ENCODE measurements at places on chromosomes 13 and 19.

- no peak for DNase-seq
Observed at GRCh38 chr13:79805317-79805716, 324.4 kb downstream of the NDFIP2 start.

- no peak for DNase-seq
Observed at GRCh38 chr19:57559008-57559403, 657 bp downstream of the ZNF550 start.

DNA sequence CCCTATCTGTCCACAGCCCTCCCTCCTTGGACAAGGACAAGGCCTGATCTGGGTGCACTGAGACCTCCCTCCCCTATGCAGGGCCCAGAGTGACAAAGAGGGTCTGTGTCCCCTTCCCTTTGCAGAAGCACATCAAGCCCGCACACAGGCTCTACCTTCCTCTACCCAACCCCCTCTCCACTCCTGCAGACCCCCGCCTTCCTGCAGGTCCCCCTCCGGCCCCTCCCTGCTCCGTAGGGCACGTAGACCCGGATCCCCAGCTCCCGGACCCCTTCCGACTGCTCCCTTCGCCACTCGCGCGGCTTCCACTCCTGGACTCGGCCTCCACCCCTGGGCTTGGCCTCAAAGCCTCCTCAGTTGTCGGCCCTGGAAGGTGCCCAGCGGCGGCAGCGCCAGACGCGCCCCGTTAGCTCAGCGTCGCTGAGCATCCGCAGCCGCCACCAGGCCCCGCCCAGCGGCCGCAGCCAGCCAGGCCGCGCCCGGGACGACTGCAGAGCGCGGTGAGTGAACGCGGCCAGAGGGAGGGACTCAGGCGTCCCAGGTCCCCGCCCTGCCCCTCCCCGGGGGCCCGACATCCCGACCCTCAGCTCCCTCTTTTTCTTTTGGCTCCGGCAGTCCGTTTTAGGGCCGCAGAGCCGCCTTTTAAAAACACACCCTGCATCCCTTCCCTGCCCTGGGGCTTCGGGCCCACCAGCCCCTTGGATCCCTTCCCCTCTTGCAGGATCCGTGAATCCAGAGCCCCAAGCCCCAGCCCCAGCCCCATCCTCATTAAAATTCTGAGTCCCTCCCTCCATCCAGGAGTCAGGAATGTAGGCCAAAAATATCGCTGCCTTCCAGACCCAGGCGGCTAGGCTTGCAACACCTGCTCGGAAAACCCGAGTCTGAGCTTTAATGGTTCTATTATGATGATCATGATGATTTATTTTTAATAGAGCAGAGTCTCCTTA lies 1.5 kb upstream of the MYADM start:
- peak; percentile 43 for DNase-seq

GRCh38 chr13:30423891-30424290 lies 1.6 kb downstream of the UBE2L5 start:
- DNase-seq, result no peak

DNA sequence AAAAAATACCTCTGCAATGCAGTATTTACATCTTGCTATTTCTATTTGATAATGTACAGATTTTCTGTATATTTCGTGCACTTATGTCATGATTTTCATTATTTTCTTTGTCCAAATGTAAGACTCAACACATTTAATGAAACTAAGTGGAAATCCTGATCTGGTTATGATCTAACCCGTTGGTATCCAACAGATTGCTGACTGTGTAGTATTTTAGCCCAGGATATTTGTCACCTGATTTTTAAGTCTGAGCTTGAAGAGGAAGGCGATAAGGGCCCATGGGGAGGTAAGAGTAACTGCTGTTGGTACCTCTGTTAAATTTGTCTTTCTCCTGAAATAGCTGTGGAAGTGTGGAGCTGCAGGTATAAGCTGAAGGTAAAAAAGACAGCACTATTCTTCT lies 45.3 kb downstream of the WASF3 start:
- no peak for DNase-seq

- no peak for DNase-seq
Observed at GRCh38 chr13:26522571-26522970, 34.9 kb upstream of the WASF3 start.

GRCh38 chr19:23554548-23554947 lies 132.5 kb downstream of the ZNF675 start:
- no peak for DNase-seq

- DNase-seq, result no peak
Observed at GRCh38 chr19:35251456-35251855, 2.7 kb downstream of the LSR start.

DNA sequence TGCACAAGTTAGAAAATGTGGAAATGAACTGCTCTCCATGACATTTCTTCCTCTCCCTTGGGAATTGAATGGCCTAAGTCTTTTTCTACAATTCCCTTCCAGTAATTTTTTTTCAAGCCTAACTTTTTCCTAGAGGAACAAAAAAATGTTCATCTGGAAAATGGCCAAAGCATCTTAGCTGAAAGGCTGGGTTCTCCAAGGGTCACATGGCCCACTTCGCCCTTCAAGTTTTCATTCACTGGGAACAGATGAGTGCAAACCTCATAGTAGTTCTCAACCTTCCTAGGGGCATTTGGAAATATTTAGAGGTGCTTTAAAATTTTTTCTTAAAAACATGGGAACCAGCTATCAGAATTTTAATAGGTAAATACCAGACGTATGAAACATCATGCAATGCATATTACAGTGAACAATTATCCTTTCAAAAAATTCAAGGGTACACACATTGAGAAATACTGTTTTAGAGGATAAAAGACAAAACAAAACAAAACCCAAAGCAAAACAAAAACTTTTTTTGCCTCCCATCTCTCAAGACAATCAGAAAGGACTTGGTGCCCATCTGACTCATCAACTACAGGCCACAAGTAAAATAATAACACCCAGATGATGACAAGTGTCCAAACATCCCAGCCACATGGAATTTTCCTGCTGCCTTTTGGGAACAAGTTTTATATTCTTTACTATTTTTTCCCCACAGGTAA lies 208.8 kb downstream of the SLITRK6 start:
- no peak for DNase-seq

GRCh38 chr13:37417060-37417441 lies 181.5 kb downstream of the POSTN start:
- no peak for DNase-seq

DNA sequence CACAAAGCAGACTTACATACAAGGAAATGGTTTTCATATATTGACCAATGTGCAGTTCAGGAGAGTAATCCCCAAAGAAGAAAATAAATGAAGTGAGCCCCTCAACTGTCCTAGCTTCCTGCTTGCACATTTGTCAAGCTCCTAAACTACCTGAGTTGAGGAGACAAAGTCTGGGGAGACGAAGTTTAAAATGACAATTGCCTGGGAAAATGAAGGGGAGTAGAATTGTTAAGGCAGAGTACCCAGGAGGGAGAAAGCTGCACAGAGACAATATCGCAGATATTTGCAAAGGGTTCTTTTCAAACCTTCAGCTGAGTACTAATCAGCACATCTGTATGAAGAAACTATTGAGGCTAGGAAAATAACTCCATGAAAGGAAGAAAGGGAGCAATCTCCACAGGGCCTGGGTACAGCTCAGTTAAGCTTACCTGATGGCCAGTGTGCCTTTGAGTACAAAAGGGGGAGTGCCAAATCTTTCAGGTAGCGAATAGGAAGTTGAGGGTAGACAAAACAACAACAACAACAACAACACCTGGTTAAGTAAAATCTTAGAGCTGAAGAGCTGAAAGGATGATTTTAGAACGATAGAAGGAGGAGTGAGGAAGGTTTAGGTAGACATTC lies 1700.1 kb upstream of the PRR20A start:
- no peak for DNase-seq

DNA sequence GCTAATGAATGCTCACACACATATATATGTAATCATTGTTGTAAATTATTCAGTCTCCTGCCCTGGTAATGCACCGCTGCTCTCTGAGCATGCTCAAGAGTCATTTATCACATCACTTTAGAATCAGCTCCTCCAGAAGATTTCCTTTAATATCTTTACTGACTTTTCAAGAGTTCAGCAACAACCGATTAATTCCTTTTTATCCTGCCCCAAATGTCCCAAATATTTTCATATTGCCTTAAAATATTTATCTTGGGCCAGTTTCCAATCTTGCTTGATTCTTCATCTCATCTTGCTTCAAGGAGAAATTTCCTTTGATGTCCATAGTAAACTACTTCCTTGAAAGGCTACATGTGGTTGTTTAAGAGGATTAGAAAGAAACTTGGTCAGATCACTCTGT lies 132.5 kb downstream of the NHLRC3 start:
- DNase-seq, result no peak

GRCh38 chr13:110478405-110479214 lies 82.9 kb downstream of the RAB20 start:
- no peak for DNase-seq

- DNase-seq, result no peak
Observed at GRCh38 chr19:8132858-8133458, 16.4 kb downstream of the FBN3 start.

- DNase-seq, result no peak
Observed at GRCh38 chr19:55390461-55390880, 4.7 kb downstream of the RPL28 start.

DNA sequence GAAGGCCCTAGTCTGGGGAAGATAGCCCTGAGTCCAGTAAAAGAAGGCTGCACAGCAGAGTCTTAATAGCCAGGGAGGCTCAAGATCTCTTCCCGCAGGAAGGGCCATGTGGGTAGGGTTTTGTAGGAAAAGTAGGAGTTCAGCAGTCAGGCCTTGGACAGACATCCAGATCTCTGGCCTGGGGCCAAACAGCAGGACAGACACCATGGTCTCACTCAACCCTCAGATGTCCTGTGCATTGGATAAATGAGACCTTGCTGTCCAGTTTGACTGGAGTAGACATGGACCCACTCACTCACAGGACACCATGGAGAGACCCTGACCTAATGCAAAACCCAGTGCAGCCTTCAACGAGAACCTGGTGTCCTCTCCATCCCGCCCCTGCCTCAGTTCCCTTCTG lies 3.9 kb downstream of the OCEL1 start:
- no peak for DNase-seq

DNA sequence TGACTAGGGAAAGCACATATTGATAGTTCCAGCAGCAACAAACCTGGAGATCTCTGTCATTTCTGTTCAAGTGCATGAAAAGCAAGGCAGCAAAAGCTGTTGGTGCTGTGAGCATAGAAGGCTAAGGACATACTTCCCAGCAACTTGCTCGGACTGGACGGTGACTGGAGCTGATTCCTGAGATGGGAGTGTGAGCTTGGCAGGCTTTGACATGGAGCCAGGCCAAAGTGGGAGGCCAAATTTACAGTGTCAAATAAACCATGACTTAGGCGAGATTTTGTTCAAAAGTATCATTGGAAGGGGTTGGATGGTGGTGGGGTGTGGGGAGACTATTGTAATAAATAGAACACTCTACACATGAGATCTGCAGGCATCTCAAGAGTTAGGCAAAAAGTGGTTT lies 5.9 kb upstream of the ARGLU1 start:
- no peak for DNase-seq

DNA sequence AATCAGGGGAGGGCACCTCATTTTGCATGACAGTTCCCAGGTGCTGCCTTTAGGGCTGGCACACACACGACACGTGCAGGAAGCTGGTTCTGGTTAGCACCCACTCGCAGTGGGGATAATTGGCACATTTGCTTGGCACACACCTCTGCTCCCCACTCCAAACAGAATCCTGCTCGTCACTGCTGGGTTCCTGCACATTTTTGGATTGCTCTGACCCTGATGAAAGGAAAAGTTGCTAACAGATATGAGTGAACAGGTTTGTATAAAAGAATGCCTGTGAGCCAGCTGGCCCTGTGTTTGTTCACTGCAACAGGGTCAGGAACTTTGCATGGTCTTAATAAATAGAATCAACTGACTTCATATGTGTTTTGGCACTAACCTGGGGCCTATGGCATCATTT lies 1500.4 kb downstream of the EFNB2 start:
- DNase-seq, result no peak

DNA sequence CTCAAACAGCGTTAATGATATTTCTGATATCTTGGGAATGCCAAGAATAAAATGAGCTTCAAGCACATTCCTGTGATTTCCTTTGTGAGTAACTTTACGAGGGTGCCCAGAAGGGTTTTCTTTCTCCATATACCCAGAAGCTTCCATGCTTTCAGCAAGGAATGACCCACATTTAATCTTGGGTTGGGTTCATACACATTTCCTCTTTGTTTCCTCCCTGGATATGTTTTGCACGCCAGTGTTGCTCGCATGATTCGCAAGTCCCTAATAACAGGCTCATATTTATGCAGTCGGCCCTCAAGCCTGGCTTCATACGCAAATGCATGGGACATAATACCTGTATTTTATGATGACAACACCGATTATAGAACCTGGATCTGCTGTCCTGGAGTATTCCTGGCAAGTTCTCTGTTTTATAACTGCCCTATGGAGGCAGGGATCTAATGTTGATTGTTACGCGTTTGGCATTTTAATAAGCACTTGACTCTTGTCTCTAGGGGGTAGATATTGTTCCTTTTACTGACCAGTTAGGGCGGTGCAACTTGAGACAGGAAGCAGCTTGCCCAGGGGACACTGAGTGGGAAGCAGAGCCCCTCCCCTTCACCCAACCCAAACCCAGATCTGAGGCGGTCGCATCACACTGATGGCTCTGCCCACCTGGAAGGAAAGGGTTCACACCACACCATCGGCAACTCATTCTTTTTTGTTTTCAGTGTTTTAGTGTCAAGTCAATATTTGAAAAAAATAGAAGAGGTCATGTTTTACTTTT lies 220.4 kb upstream of the SOX1 start:
- no peak for DNase-seq

DNA sequence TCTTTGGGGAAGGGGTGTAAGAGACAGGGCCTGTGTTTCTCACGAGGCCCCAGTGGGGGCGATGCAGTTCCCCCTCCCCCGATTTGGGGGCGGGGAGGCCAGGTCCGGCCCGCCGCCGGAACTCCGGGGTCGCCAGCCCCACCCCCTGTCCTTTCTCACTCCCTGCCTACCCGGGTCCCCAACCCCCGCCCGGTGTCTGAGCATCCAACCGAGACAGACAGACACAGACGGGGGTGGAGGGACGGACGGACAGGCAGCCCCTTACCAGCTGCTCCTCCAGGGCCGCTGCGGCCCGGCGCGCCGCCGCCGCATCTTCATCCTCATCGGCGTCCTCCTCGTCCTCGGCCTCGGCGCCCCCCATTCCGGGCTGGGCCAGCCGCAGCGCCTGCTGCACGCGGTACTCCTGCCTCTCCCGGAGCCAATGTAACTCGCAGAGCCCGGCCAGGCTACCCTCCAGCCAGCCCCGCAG lies 397 bp downstream of the DACT3 start:
- DNase-seq, result no peak

DNA sequence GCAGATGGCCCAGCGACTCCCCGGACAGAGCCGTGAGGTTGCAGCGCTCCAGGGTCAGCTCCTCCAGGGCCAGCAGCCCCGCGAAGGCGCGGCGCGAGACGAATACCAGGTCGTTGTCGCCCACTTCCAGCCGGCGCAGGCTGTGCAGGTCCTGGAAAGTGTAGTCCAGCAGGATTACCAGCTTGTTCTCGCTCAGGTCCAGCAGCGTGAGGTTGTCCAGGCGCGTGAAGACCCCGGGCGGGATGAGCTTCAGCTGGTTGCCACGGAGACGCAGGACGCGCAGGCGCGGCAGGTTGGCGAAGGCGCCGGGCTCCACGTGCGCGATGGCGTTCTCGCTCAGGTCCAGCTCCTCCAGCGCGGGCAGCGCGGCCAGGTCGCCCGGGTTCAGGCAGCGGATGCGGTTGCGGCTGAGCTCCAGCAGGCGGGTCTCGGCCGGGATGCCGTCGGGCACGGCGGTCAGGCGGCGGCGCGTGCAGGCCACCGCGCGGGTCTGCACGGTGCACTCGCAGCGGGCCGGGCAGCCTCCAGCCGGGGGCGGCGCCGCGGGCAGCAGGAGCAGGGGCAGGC lies 9.3 kb upstream of the PEAK3 start:
- no peak for DNase-seq

All from amygdala (tissue), 56 donors.